Prostate gland (tissue), 2 donors: ENCODE measurements at places on chromosomes 7 and 10. TPM values are rescaled to one million over a fixed set of nuclear protein-coding genes. Genes with fewer than 3 reads are reported as not detected.

GRCh38 chr10:104028146-104028545 lies 57.5 kb downstream of the COL17A1 start:
- H3K4me3 ChIP-seq = no peak overlapping the region
- no peak for DNase-seq
- H3K4me1 ChIP-seq = no peaks in the 10 kb centered on the region
- no peaks in the 10 kb centered on the region for H3K27me3 ChIP-seq

- no peak overlapping the region for H3K4me3 ChIP-seq
- no peak for DNase-seq
- H3K27ac ChIP-seq = no peak overlapping the region
These were observed 353.7 kb upstream of the AKR1E2 start for GRCh38 chr10:4472190-4472904.

- no peaks in the 10 kb centered on the region for H3K27me3 ChIP-seq
- no peak for DNase-seq
- no peak overlapping the region for H3K4me3 ChIP-seq
- no peak overlapping the region for H3K27ac ChIP-seq
These were observed 283.3 kb downstream of the PHTF2 start for GRCh38 chr7:78081888-78082287.

- no peaks in the 10 kb centered on the region for H3K27me3 ChIP-seq
- DNase-seq = no peak
- H3K27ac ChIP-seq = no peak overlapping the region
- H3K4me1 ChIP-seq = no peaks in the 10 kb centered on the region
- H3K4me3 ChIP-seq = no peak overlapping the region
These were observed 86.7 kb upstream of the GNAI1 start for GRCh38 chr7:80047856-80048459.

GRCh38 chr10:91422915-91423314 lies 12.8 kb downstream of the HECTD2 start:
- no peaks in the 10 kb centered on the region for H3K4me1 ChIP-seq
- DNase-seq = no peak
- H3K27me3 ChIP-seq = no peaks in the 10 kb centered on the region

- H3K36me3 ChIP-seq = no peaks in the 10 kb centered on the region
- peak overlapping the region; percentile 99 for H3K27ac ChIP-seq
- no peaks in the 10 kb centered on the region for H3K27me3 ChIP-seq
- peak overlapping the region; percentile 92 for H3K4me3 ChIP-seq
These were observed 766 bp upstream of the EIF3B start for GRCh38 chr7:2353936-2354185.

DNA sequence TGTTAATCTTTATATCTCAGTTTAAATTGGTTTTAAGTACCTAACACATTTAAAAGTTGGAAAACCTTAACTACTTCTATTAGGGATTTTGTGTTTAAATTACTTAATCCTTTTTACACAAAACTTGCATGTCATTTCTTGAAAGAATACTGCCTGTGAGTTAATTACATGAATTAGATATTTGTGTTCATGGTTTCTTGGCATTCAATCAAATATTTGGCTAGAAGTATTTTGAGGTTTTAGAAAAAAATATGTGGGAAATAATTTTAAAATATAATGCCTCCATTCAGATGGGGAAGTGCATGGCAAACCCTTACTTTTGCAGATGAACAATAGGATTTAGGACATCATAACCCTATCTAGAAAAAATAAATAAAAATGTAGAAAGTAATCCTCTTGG lies 186.5 kb upstream of the SEMA3E start:
- no peak overlapping the region for H3K27ac ChIP-seq
- H3K4me3 ChIP-seq = no peak overlapping the region
- no peaks in the 10 kb centered on the region for H3K27me3 ChIP-seq
- H3K36me3 ChIP-seq = no peaks in the 10 kb centered on the region

DNA sequence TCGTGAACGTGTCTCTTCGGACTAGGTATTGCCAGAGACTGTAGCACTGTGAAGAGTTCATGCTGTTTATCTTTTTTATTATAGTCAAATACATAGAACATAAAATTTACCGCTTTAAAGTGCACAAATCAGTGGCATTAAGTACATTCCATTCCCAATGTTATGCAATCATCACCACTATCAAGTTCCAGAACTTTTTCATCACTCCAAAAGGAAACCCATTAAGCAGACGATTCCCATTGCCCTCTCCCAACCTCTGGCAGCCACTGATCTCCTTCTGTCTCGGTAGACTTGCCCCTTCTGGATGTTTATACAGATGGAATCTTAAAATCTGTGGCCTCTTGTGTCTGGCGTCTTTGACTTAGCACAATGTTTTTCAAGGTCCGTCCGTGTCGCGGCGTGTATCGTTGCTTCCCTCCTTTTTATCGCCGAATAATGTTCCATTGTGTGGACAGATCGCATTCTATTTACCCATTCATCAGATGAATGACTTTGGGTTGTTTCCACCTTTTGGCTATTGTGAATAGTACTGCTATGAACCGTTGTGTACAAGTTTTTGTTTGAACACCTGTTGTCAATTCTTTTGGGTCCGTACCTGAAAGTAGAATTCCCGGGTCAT lies 2.7 kb downstream of the PROSER2 start:
- no peak overlapping the region for H3K4me3 ChIP-seq
- peak overlapping the region; percentile 92 for H3K27ac ChIP-seq
- H3K27me3 ChIP-seq = no peaks in the 10 kb centered on the region
- no peaks in the 10 kb centered on the region for H3K4me1 ChIP-seq

DNA sequence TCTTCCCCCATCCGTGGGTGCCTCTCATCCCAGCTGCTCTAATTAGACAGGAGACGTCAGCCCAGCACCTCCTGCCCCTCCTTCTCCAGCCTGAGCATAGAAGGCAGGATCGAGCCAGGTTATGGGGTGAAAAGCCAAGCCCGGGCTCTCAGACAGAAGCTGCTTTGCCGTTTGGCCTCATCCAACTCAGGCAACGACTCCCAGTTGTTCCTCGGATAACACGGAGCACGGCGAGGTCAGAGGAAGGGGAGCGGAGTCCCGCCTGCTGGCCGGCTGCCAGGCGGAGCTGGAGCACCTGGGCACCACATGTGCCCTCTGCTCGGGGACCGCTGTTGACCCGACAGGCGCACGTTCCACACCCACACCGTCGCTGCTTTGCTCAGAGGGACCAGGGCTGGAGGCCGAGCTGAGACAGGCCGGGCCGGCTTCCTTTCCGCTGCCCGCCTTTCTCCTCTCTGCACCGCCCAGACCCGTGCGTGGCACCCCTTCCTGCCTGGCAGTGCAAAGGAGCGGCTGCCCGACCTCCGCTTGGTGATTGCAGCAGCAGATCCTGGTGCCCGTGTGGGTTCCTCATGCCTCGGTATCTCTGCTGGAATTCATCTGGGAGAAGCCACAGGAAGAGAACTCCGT lies 21.6 kb upstream of the UNCX start:
- no peak overlapping the region for H3K4me3 ChIP-seq
- no peak for DNase-seq
- no peaks in the 10 kb centered on the region for H3K4me1 ChIP-seq
- no peak overlapping the region for H3K27ac ChIP-seq
- no peaks in the 10 kb centered on the region for H3K36me3 ChIP-seq

DNA sequence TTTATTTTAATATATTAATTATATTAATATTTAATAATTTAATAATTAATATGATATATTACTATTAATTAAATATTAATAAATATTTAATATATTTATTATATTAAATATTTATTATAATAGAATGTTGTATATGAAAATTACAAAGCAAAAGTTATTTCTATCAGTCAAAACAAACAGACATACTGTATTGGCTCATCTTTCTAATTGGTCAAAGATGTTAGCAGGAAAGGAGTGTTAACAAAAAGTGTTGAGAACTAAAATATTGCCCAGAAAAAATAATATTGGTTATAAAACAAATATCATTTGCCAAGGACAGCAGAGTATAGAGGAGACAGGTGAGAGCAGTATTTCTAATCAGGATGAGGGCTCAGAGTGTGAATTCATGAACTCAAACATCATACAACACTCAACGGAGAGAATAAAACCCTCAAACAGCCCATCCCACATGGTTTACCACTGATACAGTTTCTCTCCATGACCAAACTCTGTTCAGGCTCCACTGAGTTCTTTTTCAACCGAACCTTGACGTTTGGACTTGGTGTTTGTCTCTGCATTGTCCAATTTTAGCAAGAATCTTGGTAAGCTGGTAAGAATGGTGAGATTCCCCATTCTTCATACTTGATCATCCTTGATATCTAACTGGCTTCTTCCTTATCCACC lies 58.0 kb downstream of the TSPAN12 start:
- no peak overlapping the region for H3K4me3 ChIP-seq
- no peaks in the 10 kb centered on the region for H3K27me3 ChIP-seq
- no peak for DNase-seq
- H3K36me3 ChIP-seq = no peaks in the 10 kb centered on the region

DNA sequence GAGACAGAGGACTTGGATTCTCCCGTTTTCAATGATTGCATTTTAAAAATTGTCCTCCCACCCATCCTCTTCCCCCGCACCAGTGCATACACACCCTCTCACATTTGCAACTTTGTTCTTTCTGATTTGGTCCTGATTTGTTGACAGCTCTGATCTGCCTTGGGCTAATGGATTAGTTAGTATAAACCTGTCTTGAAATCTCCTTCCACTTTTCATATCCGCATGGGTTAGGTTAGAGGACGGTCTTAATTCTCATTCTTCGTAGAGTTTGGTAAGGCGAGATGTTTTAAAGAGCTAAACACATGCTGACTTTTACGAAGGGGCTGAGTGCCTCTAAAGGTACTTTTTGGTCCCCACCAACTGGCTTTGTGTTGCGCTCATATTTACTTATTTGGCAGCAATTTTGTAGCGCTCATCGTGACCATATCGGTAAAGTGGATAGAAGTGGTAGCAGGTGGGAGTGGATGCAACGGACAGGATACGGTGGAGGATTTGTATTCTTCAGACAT lies 1.1 kb downstream of the AHR start:
- DNase-seq = no peak
- no peaks in the 10 kb centered on the region for H3K27me3 ChIP-seq
- H3K4me1 ChIP-seq = no peaks in the 10 kb centered on the region
- H3K27ac ChIP-seq = peak overlapping the region; percentile 86

DNA sequence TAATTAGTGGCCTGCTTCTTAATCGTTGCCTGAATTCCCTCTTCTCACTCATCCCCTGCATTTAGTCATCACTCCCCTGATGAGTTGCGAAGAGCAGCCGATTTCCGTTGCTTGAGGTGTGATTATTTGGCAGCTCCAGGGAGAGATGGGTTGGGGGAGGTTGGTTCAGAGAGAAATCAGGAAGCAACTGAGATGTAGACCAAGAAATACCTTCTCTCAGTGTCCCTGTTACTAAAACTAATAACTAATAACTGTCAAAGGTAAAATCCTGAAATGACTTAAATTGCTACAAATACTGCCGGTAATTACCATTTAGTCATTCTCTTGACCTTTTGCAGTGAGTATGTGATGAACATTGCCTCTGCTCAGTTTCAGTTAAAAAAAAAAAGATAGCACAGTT lies 76.9 kb downstream of the ELMO1 start:
- no peaks in the 10 kb centered on the region for H3K36me3 ChIP-seq
- H3K27ac ChIP-seq = no peak overlapping the region
- H3K4me3 ChIP-seq = no peak overlapping the region
- no peak for DNase-seq
- H3K27me3 ChIP-seq = no peaks in the 10 kb centered on the region
- no peaks in the 10 kb centered on the region for H3K4me1 ChIP-seq

- peak; percentile 93 for DNase-seq
- no peaks in the 10 kb centered on the region for H3K36me3 ChIP-seq
- H3K4me1 ChIP-seq = peaks cover 4% of the 10 kb centered on the region
- no peaks in the 10 kb centered on the region for H3K27me3 ChIP-seq
These were observed 139.4 kb downstream of the KCNMA1 start for GRCh38 chr10:77498210-77498609.

- no peaks in the 10 kb centered on the region for H3K27me3 ChIP-seq
- no peak overlapping the region for H3K4me3 ChIP-seq
- no peak for DNase-seq
These were observed 169.9 kb downstream of the RNF133 start for GRCh38 chr7:122528879-122529481.

GRCh38 chr7:74252893-74253292 lies 1.3 kb downstream of the RFC2 start:
- H3K27me3 ChIP-seq = no peaks in the 10 kb centered on the region
- no peak overlapping the region for H3K4me3 ChIP-seq
- no peak overlapping the region for H3K27ac ChIP-seq
- H3K36me3 ChIP-seq = no peaks in the 10 kb centered on the region
- no peaks in the 10 kb centered on the region for H3K4me1 ChIP-seq

DNA sequence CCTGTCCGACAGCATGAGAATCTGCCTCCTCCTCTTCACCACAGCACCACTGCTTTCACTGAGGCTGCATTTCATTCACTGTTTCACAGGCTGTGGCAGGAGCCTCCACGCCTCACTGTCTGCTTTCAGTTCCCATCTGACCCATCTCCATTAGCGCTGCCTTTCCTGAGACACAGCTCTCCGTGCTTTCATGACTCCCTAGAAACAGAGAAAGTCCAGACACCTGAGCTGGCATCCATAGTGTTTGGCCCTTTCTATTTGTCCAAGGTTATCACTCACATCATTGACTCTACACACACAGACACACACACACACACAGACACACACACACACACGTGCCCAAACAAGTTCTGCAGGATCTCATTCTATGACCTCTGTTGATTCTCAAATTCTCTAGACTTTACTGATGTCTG lies 5.2 kb downstream of the LGI1 start:
- no peaks in the 10 kb centered on the region for H3K4me1 ChIP-seq
- H3K36me3 ChIP-seq = no peaks in the 10 kb centered on the region
- peaks cover 3% of the 10 kb centered on the region for H3K27me3 ChIP-seq
- no peak overlapping the region for H3K4me3 ChIP-seq

DNA sequence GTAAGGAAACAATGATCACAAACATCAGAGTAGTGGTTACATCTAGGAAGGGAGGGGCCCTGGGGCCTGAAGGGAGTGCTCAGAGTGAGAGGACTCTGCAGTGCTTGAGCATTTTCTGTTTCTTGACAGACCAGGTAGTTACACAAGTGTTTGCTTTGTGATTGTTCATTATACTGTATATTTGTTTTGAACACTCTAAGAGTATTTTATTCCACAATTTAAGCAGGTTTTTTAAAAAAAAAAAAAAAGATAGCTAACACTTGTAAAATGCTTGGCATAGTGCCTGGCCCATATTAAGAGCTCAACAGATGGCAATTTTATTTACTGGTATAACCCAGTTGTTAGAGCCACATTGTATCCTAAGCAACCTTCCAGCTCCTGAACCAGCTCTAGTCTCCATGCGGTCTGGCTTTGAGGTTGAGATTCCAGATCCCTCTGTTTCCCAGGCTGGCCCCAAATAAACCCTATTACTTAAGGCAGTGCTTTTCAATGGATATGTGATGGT lies 20.1 kb upstream of the ATXN7L1 start:
- H3K36me3 ChIP-seq = no peaks in the 10 kb centered on the region
- H3K4me3 ChIP-seq = no peak overlapping the region
- H3K27me3 ChIP-seq = no peaks in the 10 kb centered on the region
- no peaks in the 10 kb centered on the region for H3K4me1 ChIP-seq

The GPNMB gene
- 49.9 TPM for total RNA-seq

The TWIST1 gene
- total RNA-seq = 1.6 TPM

The RELN gene
- total RNA-seq = 3.0 TPM

The TMEM213 gene
- 0.55 TPM for total RNA-seq

The GPR146 gene
- 25.9 TPM for total RNA-seq

The CALHM1 gene
- not detected for total RNA-seq

The AIFM2 gene
- total RNA-seq = 10.7 TPM

The DKK1 gene
- 6.5 TPM for total RNA-seq

The APBB1IP gene
- 1.3 TPM for total RNA-seq

The ZMIZ1 gene
- total RNA-seq = 78.5 TPM

The VPS26A gene
- total RNA-seq = 38.0 TPM
